Tongue (tissue), 3 donors: ENCODE measurements at places on chromosomes 16 and 17.
A peak's percentile ranks its signal among the peaks of the same experiment; 100 is the strongest.

DNA sequence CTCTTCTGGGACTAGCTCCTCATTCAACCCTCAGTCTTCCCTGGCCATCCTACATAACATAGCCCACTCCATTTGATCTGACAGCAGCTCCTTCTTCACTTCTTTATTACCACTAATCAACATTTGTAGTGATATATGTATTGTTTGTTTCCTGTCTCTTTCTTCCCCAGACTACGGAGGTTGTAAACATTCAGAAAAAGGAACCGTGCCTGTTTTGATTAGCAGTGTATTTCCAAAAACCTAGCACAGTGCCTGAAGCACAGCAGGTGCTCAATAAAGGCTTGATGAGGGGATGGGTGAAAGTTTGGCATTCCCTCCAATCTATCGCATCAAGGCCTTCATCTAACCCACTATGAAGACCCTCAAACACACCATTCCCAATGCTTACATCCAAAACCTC is 150.8 kb downstream of the XYLT1 start:
- DNase-seq: no peak

- peak; percentile 54 for DNase-seq
Observed at GRCh38 chr17:35726127-35726952, 5.1 kb upstream of the RASL10B start.

GRCh38 chr17:79577485-79578187 is 33.2 kb downstream of the RBFOX3 start:
- no peak for DNase-seq

GRCh38 chr16:31105677-31106213 is 2.4 kb upstream of the BCKDK start:
- DNase-seq: peak; percentile 78

- peak; percentile 87 for DNase-seq
Observed at GRCh38 chr16:70738083-70738977, 52.5 kb upstream of the MTSS2 start.
